ENCODE measurements at places on chromosomes 11 and 22.

- no peak for DNase-seq
These were observed 4.7 kb downstream of the EIF1AD start for GRCh38 chr11:65997286-65997685.

GRCh38 chr22:26785932-26786331 is 128.5 kb downstream of the MIAT start:
- DNase-seq: no peak

GRCh38 chr11:121163658-121164308 is 62.7 kb downstream of the TECTA start:
- no peak for DNase-seq

DNA sequence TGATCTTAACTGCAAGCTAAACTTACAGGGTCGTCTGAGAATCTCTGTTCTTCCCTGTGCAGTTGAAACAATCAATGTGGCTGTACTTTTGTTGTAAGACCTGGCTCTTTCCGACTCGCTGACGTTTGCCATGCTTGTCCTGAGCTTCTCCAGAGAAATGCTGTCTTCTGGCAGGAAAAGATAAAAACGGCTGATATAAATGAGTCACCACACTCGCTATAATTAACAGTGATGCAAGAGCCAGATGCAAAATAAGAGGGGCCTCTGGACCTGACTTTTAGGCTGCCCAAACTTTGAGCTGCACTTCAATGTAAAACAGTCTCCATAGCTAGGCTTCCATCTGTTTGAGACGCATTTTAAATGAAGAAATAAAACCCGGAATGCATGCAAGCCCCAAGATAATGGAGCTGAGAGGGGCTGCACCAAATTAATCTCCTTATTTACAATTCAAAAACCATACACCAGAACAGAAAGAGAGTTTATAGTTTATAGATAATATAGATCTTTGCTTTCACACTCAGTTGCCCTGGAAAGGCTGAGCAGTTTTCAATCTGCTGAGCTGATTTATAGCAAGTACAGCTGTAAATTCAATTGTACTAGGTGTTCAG is 48.5 kb downstream of the WT1 start:
- peak; percentile 23 for DNase-seq

DNA sequence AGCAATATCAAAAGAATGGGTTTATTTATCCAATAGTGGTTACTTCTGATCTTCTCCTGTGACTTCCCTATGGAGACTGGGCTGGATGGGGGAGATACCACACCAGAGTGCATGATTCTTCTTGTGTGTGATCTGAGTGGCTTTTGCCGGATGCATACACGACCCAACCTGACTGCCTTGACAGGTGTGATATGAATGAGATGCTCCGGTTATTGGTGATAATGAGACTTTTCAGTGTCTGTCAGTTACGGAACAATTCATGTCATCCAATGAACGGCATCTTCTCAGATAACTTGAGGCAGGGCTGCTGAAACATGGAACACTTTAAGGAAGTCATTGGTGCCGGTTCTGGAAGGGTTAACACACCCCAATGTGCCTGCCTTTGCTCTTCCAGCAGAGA is 17.7 kb downstream of the FJX1 start:
- no peak for DNase-seq

- DNase-seq: no peak
These were observed 306.1 kb downstream of the C11orf87 start for GRCh38 chr11:109728056-109728455.
